GM23248 (cell line): ENCODE measurements at places on chromosomes 6 and 20.

- DNase-seq = no peak
These were observed 153.5 kb upstream of the OGFRL1 start for GRCh38 chr6:71134929-71135642.

- no peak for DNase-seq
These were observed 582.5 kb downstream of the RFPL4B start for GRCh38 chr6:112929641-112930040.

GRCh38 chr20:48287021-48287494 is 501.8 kb upstream of the SULF2 start:
- peak; percentile 21 for DNase-seq

DNA sequence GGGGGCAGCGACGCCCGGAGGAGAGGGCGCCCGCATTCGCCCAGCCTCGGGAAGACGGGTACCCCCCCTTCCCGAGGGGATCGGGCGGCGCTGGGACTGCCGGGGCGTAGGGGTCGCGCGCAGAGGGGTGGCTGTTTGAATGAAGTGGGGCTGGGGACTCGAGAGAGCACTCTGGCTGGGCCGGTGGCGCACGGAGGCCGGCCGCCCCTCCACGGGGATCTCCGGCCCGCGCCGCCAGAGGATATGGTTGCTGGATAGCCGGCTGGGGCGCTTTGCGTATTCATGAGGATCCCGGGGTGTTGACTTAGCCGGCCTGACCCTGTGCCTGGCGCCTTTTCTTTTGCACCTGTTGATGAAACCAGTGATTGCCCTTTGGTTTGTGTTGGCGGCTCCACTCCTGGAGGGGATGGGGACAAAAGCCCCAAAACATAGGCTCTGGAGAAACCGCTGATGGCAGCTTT is 469 bp downstream of the SYNJ2 start:
- peak; percentile 74 for DNase-seq
